ENCODE measurements at places on chromosomes 12 and 14.

DNA sequence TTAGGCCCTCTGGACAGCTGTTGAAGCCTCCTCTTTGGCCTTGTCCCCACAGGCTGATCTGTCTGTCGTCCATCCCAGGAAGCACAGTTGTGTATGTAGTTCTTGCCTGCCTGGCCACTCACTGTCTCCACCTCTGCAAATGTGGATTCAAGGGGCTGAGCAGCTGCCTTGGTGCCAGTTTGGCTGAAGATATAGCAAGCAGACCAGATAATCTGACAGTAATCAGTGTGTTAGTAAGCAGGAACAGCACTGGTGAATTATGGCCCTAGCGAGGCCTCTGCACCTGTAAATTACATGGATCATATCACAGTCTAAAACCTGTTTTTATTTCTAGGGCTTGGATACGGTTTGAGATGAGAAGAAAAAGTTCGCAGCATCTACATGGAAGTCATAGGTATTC is 282.5 kb upstream of the NOS1 start:
- no peak for DNase-seq

GRCh38 chr12:58026426-58026825 is 85.1 kb downstream of the ATP23 start:
- DNase-seq = no peak

DNA sequence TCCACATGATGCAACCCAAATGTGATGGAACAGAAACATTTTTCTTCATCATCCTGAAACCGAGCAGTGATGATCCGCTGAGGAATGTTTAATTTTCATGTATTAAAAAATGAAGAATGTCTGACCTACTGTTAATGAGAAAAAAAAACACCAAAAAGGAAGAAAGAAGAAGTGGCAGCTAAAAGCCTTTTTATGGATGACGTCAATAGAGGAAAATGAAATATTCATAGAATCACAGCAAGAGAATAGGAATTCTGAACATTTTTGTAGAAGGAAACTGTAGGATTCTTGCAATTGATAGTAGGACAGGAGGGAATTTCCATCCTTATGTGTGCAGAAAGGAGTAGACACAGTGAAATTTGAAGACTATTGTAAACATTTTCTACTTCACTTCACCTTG is 112.9 kb downstream of the PRKCH start:
- DNase-seq = no peak

DNA sequence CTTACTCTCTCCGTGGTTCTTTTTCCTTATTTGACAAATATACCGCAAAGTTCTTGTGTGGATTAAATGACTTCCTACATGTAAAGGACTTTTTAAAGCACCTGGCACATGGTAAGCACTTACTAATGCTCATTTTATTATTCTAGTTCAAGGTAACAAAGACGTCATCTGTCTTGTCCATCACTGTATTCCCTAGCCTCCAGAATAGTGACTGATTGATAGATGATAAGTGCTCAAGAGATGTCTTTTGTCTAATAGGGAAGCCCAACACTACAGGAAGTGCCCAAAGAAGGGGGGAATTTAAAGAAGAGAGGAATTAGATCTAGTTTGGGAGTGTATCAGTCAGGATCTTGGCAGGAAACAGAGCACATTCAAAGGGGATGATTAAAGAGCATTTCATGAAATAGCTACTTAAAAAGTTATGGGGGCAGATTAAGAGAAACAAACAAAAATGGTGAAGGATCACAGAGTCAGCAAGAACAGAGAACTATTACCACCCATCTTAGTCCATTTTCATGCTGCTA is 151.9 kb downstream of the GXYLT1 start:
- no peak for DNase-seq

DNA sequence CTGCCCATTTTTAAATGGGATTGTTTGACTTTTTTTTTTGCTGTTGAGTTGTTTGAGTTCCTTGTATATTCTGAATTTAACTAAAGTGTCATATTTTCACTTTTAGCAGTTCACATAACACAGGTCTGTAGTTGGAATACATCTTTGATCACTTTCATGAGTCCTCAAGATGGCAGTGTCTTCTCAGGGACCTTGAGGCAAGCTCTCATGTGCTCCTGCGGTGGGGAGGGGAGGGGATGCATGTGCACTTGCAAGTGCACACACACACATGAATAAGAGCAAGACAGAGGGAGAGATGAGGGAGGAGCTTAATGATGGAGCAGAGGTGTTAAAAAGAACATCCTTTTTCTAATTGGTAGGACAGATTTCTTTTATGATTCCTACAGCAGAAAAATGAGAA is 291.4 kb upstream of the OR4E1 start:
- DNase-seq = no peak

DNA sequence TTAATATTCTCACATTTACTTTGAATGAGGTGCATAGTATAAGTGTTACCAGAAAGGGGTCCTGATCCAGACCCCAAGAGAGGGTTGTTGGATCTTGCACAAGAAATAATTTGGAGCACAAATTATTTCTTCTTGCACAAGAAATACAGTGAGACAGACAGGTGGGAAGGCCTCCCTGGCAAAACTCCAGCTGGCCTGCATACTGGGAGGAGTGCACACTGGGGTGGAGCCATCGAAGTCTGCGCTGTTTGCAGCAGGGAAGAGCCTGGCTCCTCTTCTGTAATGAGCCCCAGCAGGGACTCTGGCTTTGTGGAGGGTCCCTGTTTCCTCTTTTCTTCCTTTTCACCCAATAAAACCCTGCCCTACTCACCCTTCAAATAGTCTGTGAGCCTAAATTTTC is 141.6 kb downstream of the GLT1D1 start:
- DNase-seq = no peak

DNA sequence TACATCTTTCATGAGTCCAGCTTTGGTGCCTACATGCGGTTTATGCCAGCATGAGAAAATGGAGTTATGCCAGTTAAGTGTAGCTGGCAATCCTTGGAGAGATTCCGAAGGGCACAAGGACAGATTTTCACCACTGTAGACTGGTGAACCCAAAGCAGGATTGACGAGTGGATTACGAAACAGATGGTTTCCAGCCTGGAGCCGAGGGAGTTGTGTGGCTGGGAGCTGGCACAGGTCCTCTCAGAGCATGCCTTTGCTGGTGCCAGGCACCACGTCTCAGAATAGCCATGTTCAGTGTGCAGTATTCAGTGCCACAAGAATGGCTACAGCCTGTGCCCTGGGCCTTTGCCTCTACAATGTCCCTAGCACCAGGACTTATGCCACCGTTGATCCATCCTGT is 13.2 kb downstream of the KCNH3 start:
- peak; percentile 68 for DNase-seq

DNA sequence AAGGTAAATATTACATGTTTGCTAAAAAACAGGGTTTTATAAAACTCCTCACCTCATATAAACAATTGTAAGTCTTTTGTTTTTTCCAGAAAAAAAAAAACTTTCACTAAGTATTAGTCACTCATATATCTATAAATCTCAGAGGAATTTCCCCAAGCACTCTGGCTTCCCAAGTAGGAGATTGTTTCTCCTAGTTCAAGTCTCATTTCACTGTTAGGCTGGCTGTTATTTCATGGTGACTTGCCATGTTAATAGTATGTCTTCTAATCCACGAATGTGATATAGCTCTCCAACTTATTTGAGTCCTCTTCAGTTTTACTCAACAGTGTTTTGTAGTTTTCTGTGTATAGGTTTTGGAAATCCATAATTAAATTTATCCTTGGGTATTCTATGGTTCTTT is 61.6 kb downstream of the CAPZA3 start:
- no peak for DNase-seq

DNA sequence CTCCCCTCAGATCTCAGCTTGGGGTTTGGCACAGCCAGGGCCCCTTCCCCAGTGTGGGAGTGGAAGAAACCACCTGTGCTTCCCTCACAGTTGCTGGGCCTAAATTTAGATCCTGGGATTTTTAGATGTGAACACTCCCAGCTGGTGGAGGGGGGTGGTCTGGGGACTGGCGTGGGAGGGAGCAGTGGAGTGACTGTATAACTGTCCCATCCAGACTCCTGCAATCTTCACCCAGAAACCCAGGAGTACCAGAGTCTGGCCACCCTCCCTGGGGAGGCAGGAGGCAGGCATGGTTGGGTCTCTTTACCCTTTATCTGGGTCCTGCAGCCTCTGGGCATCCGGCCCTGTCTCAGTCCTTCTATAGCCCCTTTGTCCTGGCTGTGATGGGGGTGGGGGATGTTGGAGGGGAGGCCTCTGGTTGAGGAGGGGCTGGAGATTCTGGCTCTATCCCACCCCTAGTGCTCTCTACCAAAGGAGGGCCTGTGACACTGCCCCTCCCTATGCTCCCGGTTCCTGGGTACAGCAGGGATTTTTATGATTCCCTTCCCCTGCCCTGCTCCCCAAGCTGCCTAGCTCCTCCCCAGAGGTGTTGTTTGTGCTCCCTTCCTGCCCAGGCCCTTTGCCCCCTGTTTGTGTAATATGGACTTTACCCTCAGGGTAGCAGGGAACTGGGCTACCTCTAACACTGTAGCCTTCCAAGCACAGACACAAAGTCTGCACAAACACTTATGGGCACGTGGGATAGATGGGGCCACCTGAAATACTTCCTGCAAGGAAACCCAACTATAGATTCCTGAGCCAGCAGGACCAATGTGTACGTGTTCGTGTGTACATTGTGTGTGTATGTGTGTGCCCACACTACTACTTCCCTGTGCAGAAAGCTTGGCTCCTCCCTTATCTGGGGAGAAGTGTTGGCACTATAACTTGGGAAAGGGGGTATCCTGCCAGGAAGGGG is 1.7 kb downstream of the ERBB3 start:
- DNase-seq = no peak

- no peak for DNase-seq
Measured at GRCh38 chr14:76115010-76115422, 36.7 kb upstream of the GPATCH2L start.

- DNase-seq = no peak
Measured at GRCh38 chr12:41486718-41487117, 298.6 kb downstream of the PDZRN4 start.

GRCh38 chr14:89407856-89408255 is 9.2 kb downstream of the FOXN3 start:
- no peak for DNase-seq

DNA sequence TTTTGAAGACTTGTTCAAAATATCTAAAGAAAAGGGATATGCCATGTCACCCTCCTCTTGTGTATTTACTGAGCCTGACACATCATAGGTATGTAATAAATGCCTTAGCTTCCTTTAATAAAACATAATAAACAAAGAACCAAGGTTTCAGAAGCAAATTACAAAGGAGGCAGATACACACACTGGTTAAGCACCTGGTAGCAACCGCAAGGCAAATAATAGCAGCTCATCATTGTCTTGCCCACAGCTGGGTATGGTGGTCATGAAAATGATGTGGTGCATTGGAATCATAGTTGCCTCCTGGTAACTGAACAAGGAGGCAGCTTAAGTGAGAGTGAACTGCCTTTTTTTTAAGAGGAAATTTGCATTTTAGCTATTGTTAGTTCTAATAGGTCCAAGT is 39.0 kb downstream of the PAX9 start:
- DNase-seq = no peak

DNA sequence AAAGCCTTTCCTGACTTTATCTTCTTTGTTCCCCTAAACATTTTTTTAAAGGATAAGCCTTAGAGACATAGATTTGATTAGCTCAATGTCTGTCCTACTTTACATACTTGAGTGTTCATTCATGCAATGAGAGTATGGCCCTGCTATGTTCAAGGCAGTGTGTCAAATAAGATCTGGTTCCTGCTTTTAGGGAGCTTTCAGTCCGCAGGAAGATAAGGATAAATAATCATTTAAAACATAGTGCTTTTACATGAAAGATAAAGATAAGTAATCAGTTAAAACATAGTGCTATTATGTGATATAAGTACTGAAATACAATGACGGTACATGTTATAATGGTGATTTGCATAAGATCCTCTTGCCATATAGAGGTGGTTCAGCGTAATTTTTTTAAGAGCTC is 378.3 kb upstream of the PRICKLE1 start:
- no peak for DNase-seq

DNA sequence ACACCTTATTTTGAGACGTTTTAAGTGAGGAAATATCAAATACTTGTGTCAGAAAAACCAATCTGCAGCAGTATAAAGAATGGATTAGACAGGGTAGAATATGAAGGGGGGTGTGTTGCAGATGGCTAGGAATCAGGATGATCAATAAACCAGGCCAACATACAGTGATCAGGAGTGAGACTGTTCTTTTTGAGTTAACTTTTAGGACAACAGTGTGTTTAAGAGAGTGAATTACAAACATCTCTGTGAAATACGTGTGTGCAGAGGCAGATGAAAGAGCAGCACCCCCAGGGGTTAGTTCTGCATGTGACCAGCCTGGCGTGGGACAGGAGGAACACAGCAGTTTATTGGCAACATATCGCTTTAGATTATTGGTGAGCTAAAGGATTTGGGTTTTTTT is 10.6 kb upstream of the NRDE2 start:
- DNase-seq = no peak

- DNase-seq = no peak
Measured at GRCh38 chr12:21648378-21648777, 9.3 kb downstream of the LDHB start.

GRCh38 chr12:89437231-89437630 is 84.9 kb upstream of the DUSP6 start:
- DNase-seq = no peak

DNA sequence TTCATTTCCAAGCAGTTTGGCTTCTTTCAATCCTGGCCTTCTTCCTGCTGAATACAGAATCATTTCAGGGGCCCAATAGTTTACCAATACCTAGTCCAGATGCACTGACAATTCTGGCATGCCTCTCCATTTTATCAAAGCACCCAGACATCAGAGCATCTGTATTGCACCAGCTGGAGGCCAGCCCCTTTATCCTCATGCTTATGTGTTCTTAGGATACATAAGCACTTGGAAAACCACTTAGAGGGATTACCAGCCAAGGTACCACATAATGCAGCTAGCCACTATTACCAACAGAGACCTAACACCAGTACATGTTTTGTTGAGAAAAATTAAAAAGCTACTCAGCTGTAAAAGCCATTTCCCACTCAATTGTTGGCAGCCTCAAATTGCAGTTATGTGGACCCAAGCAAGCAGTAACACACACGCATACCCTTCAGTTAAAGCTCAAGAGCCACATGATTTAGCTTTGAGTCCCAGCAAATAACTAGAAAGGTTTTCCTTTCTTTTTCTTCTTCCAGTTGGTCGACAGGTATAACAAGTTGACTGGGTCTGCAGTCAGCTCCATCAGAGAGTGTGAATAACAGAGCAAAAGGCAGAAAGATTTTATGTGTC is 263.8 kb downstream of the DIO2 start:
- no peak for DNase-seq

DNA sequence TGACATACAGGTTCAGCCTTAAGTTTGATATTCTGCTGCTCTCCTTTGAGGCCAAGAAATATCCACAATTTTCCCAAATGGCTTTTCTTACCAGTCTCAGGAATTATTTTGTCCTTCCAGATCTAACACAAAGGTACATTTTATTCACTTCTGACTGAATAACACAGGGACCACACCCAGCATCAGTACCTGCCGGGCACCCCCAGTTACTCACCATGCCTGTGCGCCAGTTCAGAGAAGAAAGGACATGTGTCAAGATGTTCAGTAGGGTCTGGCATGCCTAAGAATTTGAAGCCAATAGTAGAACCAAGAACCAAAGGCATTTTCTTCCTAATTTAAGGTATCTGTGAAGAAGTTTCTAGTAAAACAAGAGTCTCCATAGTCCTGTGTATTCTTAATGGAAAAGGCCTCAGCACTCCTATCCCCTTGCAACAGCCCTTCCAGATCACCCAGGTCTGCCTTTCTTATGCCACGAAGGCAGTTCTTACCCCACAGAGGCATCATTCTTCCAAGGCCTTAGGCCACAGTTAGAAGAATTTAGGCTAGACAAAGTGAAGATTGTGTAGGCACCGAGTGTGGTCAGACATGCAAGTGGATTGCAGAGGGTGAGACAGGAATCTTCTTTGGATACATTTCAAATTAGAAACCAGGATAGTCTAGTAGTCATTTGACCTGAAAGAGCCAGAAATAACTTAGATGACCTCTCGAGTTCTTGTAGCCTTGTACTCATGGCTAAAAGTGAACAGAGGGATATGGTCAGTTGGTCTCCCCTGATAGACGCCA is 140.1 kb upstream of the HIF1A start:
- DNase-seq = peak; percentile 76
